NCI-H1930 (cell line): ENCODE measurements at places on chromosomes 6 and 20.
A peak's percentile ranks its signal among the peaks of the same experiment; 100 is the strongest.

GRCh38 chr20:5928836-5929715 is 21.3 kb downstream of the TRMT6 start:
- DNase-seq, result no peak

GRCh38 chr6:44073612-44074438 is 53.4 kb downstream of the MRPL14 start:
- no peak for DNase-seq

- DNase-seq, result no peak
Measured at GRCh38 chr6:133160536-133160935, 80.6 kb upstream of the EYA4 start.

DNA sequence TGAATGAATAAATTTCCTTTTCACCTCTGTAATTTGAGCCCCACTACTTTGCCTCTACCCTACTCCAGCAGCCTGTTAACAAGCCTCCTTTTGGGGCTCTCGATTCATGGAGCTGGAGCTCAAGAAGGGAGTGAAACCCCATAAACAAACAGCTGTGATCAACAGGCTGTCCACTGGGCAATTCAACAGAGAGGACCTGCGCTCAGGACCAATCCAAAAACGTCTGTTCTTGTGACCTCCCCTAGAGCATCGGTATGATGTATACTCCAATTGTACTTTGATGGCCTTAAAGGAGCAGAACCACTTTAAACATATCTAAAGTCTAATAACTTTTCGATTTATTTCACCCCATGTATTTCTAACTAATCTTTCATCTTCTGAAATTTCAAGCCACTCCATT is 37.4 kb downstream of the HIVEP2 start:
- DNase-seq, result no peak

- DNase-seq, result no peak
Measured at GRCh38 chr20:23116311-23117089, 30.4 kb upstream of the CD93 start.

DNA sequence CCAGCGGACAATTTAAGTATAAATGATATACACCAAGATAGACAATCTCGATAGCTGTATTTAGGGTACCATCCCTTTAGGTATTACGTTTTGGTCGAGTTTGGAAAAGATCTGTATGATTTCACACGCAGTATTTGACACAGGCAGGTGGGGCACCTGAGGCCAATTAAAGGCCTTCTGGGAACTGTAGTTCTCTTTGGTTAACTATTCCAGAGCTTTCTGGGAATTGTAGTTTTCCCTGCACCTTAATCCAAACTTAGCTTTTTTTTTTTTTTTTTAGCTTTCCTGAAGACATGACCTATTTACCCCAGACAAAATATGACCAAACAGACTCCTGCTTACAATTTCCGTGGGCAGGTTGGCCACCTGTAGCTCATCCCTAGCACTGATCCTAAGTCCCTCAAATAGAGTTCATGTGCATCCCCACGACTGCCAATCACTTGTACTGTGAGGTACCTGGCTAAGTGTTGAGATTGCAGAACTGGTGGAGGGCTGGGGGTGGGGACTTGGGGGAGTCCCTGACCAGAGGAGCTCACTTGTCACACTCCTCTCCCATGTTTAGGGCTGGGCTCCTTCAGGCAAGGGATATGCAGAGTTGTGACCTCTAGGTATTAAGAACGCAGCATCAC is 999 bp upstream of the EHMT2 start:
- DNase-seq, result peak; percentile 44
